OCI-M1 (cell line): ENCODE measurements at places on chromosomes 2 and 18.

DNA sequence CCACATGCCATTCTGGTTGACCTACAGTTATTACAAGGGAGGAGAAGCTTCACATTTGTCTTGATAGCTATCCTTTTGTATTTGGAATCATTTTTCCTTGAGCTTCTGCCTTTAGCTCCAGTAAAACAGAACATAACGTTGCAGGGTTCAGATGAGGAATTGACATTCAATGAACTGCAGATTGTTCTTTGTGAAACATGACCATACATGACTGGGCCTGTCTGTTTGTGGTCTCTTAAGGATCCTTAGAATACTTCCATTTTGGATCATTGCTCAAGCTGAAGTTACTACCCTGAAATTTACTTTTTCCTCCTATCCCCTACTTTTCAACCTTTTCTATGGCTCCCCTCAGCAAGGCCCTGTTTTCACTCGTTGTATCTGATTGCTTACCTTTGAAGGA is 1281.7 kb upstream of the CELF4 start:
- DNase-seq = no peak

- DNase-seq = no peak
Measured at GRCh38 chr2:174729797-174730697, 34.2 kb downstream of the CHRNA1 start.

- no peak for DNase-seq
Measured at GRCh38 chr18:48621815-48622555, 83.2 kb downstream of the CTIF start.

GRCh38 chr18:57741273-57741672 is 61.8 kb downstream of the ATP8B1 start:
- DNase-seq = no peak

- peak; percentile 65 for DNase-seq
Measured at GRCh38 chr18:55585920-55586561, 2.0 kb downstream of the TCF4 start.

- no peak for DNase-seq
Measured at GRCh38 chr18:76736309-76736708, 86.0 kb upstream of the ZNF236 start.

DNA sequence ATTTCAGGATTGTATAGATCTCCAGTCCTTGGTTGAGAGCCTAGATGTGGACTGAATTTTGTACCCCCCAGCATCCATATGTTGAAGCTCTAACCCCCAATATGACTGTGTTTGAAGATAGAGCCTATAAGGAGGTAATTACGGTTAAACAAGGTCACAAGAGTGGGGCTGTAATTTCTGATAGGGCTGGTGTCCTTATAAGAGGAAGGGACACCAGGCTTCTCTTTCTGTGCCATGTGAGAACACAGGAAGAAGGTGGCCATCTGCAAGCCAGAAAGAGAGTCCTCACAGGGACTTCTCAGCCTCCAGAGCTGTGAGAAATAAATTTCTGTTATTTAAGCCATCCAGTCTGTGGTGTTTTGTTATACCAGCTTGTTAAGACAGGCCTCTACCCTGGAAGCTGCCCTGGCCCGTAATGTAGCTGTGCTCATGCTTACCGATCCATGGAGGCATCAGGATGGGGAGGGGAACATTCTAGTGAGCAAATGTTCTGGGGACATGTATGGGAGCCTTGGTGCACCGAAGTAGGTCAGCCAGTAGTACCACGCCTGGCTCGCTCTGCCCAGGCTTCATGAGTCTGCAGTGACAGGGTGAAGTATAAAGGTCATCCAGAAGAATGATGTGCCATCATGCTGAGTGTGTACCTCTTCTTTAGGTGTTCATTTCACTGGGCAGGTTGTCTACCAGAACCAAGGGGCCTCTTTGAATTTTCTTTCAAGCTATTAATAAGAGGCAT is 16.1 kb downstream of the RASGRP3 start:
- no peak for DNase-seq
